ENCODE measurements at places on chromosomes 4 and X. TPM values are rescaled to one million over a fixed set of nuclear protein-coding genes. Genes with fewer than 3 reads are reported as not detected.

HTR2C gene
- total RNA-seq: not detected

ABHD18 gene
- total RNA-seq: 17.0 TPM

CXCL8 gene
- 6.9 TPM for total RNA-seq

TEX13C gene
- total RNA-seq: not detected

CXCL11 gene
- total RNA-seq: not detected

AGTR2 gene
- not detected for total RNA-seq

LONRF3 gene
- 8.5 TPM for total RNA-seq

PLP1 gene
- total RNA-seq: 14.8 TPM

GATA1 gene
- total RNA-seq: not detected

ZNF718 gene
- total RNA-seq: 10.4 TPM

NLGN4X gene
- 2.7 TPM for total RNA-seq

CT45A1 gene
- not detected for total RNA-seq

HMGN5 gene
- 7.3 TPM for total RNA-seq

SPANXN3 gene
- not detected for total RNA-seq

KIF4A gene
- total RNA-seq: not detected

TRO gene
- 131 TPM for total RNA-seq

CRLF2 gene
- not detected for total RNA-seq

GLOD5 gene
- not detected for total RNA-seq

SMIM10L2A gene
- total RNA-seq: 0.63 TPM

CFAP47 gene
- not detected for total RNA-seq

HAND2 gene
- 28.2 TPM for total RNA-seq

DCAF8L2 gene
- not detected for total RNA-seq

SSX4B gene
- not detected for total RNA-seq

STPG2 gene
- not detected for total RNA-seq

BEX1 gene
- total RNA-seq: not detected

SCOC gene
- 32.0 TPM for total RNA-seq

CENPVL1 gene
- not detected for total RNA-seq

SPANXD gene
- total RNA-seq: not detected

COMMD8 gene
- total RNA-seq: 7.5 TPM

SOWAHD gene
- not detected for total RNA-seq

DSPP gene
- not detected for total RNA-seq

PNMA6F gene
- total RNA-seq: not detected

RHOH gene
- total RNA-seq: 10.2 TPM

CTAG2 gene
- not detected for total RNA-seq

IL3RA gene
- total RNA-seq: 13.5 TPM

ZCCHC12 gene
- not detected for total RNA-seq

CT45A10 gene
- not detected for total RNA-seq

PAGE5 gene
- total RNA-seq: not detected

BEX3 gene
- total RNA-seq: 136 TPM

SLITRK2 gene
- total RNA-seq: 0.42 TPM

STK32B gene
- 4.5 TPM for total RNA-seq

BEND4 gene
- not detected for total RNA-seq

SHROOM3 gene
- total RNA-seq: 171 TPM

MAGEB1 gene
- total RNA-seq: not detected

All from thoracic aorta (tissue), 2 donors.